ENCODE measurements at places on chromosomes 5 and 9.

GRCh38 chr5:160979385-160979784 lies 127.4 kb upstream of the ATP10B start:
- DNase-seq = no peak

DNA sequence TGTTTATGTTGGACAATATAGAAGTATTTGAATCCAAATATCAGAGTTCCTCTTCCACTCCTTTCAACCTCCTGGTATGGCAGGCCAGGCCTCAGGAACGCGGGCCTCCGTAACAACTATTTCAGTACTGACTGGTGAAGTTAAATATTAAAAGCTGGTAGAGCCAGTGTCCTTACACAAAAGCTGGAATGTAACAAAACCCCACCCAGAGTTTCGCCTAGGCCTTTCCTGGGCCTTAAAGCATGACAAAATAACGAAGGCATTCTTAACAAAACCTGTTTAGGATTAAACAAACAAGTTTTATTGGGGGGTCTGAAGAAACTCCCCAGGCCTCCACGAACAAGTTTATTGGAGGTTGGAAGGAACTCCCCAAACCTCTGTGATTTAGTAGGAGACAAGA lies 61.6 kb upstream of the GNE start:
- DNase-seq = no peak

DNA sequence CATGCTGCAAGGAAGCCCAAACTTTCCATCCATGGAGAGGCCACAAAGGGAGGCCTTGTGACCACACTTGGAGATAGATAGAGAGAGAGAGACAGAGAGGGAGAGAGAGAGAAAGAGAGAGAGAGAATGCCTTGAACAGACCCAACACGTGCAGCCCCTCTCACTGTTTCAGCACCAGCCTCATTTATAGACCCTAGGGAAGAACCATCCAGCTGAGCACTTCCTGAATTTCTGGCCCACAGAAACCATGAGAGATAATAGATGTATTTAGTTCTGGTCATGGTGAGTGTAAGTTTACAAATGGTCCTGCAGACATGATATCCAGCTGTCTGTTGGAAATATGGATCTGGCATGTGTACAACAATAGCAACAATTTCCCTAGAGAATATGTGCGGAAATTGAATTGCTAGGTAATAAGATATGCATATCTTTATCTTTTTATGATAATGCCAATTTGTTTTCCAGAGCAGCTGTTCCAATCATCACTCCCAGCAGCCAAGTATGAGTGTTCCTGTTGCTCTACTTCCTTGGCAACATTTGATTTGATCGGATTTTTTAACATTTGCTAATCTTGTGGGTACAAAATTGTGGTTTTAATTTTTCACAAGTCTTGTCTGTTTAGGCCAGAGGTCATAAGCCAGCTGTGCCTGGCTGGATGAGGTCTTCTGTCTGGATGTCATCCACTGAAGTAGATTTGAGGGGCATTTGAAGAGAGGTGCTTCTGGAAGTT lies 217.3 kb upstream of the IL12B start:
- no peak for DNase-seq

GRCh38 chr5:132812781-132813598 lies at the start of gene SOWAHA:
Gene SOWAHA (plus strand): TSS chr5:132813302. CDS start chr5:132813622, 320 bp downstream.
- peak; percentile 67 for DNase-seq

GRCh38 chr5:54390015-54390414 lies 65.5 kb upstream of the HSPB3 start:
- peak; percentile 23 for DNase-seq

DNA sequence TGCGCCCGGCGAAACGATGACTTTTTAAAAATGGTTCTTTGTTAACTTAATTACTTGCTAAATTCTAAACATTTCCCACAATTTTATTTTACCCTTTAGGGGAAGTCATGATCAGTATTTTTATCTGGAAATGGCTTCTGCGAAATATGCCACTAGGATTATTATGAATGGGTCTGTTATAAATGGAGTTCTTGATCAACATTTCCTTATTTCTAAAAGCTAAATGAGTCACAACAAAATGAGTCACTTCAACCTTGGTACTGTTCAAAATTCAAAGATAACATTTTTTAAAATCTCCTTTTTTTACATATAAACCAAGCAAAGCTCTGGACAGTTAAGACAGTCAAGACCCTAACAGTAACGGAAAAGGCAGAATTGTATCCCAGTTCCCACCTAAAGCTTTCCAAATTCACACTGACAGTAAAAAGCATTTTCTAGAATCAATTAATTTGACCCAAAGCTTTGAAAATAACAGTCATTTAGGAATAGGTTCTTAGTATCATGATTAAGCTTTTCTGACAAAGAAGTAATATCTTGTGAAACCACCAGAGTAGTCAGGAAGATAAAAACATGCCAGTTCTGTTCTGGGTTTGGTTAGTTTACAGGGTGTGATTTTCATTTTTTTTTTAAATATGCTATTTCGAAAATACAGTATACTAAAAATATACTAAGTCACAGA lies 81.7 kb downstream of the LHFPL2 start:
- DNase-seq = no peak

DNA sequence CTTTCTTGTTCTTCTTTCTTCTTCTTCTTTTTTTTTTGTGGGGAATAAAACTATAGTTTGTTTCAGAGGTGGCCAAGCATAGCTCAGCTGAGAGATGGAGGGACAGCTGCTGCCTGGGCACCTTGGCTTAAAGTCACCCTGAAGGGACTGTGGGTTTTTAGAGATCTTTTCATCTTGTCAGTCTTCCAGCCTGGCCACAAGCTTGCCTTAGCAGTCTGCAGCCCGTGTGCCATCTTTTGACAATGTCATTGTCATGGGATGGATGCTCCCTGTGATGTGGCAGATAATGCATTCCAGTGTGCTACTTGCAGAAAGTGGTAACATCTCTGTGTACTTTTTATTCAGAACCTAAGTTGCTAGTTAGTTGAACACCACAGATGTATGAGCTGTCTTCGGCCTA lies 280.8 kb downstream of the FANCC start:
- no peak for DNase-seq

All from hypothalamus (tissue), 51 donors.